SW 1271 (cell line): ENCODE measurements at places on chromosomes 12 and 14.

DNA sequence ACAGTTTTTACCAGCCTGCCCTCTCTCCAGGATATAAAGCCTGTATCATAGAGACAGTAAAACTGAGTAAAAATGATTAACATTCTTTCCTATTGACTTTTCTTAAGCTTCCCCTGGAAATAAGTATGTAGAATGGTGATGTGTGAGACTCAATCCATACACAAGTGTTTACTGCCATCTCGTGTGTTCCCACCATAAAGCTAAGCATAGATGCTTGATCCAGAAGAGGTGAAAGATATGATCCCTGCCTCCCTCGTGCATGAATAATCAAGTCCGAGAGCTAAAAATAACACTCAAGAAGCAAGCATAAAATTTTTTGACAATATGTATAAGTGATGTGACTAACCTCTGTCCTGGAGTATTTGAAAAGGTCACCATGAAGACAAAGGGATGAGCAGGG is 16.9 kb upstream of the GSG1 start:
- no peak for DNase-seq

- no peak for DNase-seq
Measured at GRCh38 chr12:546265-546919, 86.7 kb downstream of the B4GALNT3 start.

- DNase-seq = no peak
Measured at GRCh38 chr12:102024765-102025164, 37.0 kb downstream of the WASHC3 start.

GRCh38 chr12:5511644-5512600 is 80.0 kb downstream of the NTF3 start:
- DNase-seq = no peak

DNA sequence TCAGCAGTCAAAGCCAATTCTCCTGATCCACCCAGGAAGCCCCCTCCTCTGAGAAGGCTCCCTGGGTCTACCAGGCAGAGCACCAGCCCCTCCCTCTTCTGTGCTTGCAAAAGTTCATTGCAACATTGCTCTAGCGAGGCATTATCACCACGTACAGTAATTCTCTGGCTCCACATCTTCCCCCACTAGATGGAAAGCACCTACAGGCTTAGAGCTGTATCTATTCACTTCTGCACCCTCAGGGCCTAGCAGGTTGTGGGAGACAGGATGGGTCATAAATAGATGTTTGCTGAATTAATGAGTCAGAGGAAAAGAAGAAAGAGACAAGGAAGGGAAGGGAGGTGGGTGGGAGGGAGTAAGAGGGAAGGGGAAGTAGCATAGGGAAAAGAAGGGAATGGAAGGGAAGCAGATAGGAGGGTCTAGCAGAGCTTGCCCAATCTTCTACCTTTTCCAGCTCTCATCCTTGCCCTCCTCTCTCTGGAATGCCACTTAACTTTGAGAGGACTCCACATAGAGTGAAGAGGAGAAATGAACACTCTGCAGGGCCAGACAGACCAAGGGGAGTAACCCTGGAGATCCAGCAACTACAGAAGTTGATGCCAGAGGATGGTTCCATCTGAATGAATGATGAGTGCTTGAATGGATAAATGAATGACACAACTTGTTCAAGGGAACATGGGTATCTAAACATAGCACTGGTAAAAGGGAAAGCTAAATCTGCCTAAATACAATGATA is 42.0 kb upstream of the NT5DC3 start:
- DNase-seq = no peak

DNA sequence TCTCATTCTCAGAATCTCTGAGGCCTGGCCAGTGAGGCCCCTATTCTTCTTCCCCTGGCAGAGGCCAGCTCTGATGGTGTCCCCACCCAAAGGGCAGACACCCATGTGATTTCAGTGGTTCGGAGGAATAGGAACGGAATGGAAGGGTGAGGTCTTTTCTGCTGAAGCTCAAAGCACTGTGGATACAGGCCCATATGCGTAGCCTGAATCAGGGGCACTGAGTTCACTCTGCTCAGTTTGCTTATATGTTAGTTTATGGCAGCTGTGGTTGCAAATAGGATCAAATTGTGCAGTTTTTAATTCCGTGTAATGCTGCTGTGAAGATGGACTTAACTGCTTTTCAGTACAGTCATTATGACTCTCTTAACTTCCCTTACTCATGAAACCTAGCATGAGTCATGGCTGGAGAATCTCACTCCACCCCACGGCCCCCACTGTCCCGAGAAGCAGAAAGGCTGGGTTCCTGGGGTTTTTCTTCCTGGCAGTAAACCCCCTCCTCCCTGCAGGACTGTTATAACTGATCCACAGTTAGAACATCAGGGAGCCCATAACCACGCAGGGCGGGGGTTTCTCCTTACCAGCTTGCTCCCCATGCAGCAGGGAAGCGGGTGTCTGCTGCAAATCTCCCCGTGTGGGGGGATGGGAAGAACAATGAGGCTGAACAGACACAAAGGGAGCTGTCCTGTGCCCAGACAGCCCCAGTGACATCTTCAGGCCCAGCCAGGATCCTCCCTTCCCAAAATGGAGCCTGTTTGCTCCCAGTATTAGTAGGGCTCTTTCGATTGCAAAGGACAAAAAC is 122.7 kb downstream of the SLC38A6 start:
- DNase-seq = peak; percentile 93

DNA sequence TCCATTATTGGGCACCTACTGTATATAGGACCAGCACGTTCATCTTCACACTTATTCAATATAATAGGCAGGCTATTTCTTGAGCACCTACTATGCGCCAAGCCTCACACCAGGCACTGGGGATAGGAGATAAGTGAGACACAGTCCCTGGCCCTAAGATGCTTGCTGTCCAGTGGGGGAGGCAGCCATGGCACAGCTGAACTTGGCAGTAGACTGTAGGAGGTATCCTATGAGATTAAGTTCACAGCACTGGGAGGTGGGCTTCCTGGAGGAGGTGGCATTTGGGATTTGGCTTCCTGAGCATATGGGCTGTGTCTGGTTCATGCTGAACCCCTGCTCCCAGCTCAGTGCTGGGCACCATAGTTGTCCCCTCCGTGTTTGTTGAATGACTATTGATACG is 65.1 kb downstream of the MVK start:
- no peak for DNase-seq

- DNase-seq = no peak
Measured at GRCh38 chr12:98492580-98493140, 22.7 kb upstream of the TMPO start.

DNA sequence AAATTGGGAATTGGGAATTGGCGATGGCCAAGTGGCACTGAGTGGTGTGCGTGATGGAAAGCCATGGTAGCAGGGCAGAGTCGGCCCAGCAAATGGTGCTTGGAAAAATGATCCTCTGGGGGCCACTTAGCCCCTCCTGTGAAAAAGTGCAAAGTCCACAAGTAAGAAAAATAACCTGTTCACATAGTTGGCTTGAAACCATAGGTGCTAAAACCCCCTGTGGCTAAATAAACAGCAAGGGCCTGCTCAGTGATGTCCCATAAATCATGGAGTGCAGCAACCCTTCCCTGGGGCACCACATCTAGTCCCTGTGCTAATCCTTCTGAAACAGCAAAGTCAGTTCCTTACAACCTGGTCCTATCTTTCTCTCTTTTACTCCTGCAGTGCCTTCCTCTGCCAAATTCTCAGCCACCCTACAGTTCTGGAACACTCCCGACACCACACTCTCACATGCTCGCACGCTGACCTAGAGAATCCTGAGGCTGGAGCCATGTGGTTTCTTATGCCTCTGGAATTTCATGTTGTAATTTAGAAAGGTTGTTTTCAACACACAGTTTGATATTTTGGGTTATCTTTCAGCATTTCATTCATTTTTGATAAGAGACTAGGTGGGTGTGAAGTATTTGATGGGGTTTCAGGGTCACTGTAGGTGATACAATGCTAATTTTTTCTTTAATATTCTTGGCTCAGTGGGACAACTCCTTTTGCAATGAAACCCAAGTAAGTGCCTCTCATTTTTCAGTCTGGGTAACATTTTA is 123.6 kb downstream of the SMOC1 start:
- no peak for DNase-seq

DNA sequence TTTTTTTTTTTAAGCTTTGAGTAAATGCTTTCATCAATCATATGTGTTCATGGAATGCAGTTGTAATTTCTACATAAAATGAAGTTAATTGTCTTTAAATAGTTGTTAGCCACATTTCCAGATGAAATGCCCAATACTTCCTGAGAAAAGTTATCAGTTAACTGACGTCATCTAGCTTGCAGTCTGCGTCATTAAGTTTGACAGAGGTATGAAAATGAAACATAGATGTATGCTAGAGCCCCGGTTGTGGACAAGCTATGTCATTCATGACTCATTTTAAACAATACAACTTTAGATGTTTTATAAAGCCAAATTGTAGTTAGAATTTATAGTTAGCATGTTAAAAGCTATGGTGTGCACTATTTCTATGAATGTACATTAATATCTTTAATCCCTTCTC is 90.7 kb downstream of the PLEKHA5 start:
- no peak for DNase-seq

GRCh38 chr14:82710267-82710841 is 1176.7 kb upstream of the SEL1L start:
- DNase-seq = peak; percentile 42

GRCh38 chr14:91261115-91261514 is 16.6 kb upstream of the GPR68 start:
- DNase-seq = no peak

GRCh38 chr14:99648027-99648784 is 3.3 kb downstream of the HHIPL1 start:
- DNase-seq = no peak

DNA sequence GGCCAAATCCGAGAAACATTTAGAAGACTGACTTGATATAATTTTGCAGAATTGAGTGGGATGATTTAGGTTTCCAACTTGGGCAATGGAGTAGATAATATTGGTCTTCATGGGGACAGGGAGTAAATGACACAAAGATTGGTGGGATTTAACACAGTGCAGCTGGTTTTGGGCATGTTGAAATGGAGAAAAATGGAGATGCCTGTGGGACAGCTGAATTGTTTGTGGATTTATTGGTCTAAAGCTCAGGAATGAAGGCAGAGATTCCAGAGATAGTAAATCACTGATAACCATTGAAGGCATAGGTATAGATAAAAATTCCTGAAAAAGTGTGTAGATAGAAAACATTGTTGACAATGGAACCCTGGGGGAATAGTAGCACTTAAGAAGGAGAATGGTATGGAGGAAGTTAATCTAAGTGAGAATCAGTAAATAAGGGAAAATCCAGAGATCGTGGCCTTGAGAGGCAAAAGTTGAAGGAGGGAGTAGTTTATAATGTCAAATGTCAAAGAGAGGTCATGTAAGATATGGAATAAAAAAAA is 120.9 kb upstream of the ATP2B1 start:
- DNase-seq = no peak

GRCh38 chr12:127290251-127290650 is 976.7 kb upstream of the TMEM132C start:
- DNase-seq = no peak

DNA sequence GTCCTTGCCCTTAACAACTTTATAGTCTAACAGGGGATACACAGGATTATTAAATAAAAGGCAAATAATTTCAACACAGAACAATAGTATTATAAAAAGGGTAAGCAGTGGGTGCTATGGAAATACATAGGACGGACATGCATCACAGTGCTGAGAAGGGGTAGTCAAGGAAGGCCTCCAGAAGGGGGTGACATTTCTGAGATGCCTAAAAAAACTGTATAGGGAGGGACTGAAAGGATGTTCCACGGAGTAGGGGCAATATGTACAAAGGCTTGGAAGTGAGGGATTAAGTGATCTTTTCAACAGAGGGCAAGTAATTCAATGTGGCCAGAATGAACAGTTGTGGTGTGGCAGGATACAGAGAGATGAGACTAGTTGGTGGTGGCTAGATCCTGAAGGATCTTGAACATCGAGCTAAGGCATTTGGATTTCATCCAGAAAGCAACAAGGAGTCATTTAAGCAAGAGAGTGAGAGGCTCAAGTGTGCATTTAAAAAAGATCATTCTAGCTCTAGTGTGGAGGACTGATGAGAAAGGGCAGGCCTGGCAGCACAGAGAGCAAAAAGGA is 8.9 kb upstream of the ATP5MC2 start:
- DNase-seq = no peak

GRCh38 chr14:99248761-99249171 is 23.2 kb downstream of the BCL11B start:
- DNase-seq = no peak

DNA sequence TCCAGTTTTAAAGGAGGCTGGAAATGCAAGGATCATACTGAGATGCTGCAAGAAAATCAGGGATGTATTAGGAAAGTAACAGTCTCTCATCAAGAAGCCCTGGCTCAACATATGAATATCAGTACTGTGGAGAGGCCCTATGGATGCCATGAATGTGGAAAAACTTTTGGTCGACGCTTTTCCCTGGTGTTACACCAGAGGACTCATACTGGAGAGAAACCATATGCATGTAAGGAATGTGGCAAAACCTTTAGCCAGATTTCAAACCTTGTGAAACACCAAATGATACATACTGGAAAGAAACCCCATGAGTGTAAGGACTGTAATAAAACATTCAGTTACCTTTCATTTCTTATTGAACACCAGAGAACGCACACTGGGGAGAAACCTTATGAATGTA is 24.5 kb downstream of the ZNF891 start:
- no peak for DNase-seq

- peak; percentile 26 for DNase-seq
Measured at GRCh38 chr14:39265033-39265432, 31.3 kb downstream of the MIA2 start.

DNA sequence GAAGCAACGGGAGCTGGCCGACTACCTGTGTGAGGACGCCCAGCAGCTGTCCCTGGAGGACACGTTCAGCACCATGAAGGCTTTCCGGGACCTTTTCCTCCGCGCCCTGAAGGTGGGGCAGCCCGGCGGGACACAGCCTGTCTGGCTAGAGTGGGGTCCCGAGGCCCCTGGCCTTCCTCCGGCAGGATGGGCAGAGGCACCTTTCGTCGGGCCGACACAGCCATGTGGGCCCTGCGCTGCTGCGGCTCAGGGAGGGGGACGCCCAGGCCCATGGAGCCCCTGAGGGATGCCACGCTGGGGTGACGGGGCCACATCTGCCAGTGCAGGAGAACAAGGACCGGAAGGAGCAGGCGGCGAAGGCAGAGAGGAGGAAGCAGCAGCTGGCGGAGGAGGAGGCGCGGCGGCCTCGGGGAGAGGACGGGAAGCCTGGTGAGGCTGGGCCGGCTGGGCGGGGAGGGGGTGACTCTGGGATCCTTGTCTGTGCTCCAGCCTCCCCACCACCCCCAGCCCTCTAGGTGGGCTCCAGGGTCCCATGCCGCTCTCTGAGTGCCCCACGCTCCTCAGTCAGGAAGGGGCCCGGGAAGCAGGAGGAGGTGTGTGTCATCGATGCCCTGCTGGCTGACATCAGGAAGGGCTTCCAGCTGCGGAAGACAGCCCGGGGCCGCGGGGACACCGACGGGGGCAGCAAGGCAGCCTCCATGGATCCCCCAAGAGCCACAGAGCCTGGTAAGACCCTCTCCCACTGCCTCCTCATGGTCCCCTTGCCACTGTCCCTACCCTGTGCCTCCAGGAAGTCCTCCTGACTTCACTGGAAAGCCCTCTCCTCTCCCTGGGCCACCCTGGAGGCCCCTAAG is 10.9 kb upstream of the ADSS1 start:
- no peak for DNase-seq

GRCh38 chr14:64733899-64734298 is 29.7 kb downstream of the PLEKHG3 start:
- no peak for DNase-seq
